ENCODE measurements at places on chromosomes 1 and 21.
A peak's percentile ranks its signal among the peaks of the same experiment; 100 is the strongest.

- DNase-seq: no peak
These were observed 729.5 kb upstream of the ADGRL2 start for GRCh38 chr1:81071072-81071858.

DNA sequence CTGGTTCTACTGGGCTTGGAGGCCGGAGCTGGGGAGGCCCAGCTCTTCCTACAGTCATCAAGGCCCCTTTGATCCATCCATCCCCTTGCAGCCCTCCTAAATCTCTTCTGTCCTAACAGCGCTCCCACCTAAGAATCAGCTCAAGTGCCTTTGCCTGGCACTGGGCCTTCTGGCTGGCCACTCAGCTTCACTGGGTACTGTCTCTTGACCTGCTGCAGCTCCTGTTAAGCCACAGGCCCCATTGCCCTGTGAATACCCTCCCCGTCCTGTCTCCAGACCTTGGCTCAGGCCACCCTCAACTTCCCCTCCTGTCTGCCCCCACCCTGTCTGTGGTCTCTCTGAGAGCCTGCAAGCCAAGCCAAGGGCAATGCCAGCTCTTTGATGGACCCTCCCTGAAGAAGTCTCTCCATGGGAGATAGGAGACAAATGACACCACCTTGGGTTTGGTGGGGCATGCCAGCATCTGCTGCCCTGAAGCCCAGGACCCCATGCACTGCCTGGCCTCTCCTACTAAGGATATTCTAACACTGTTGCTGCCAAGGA lies 27.3 kb downstream of the FAM151A start:
- no peak for DNase-seq

DNA sequence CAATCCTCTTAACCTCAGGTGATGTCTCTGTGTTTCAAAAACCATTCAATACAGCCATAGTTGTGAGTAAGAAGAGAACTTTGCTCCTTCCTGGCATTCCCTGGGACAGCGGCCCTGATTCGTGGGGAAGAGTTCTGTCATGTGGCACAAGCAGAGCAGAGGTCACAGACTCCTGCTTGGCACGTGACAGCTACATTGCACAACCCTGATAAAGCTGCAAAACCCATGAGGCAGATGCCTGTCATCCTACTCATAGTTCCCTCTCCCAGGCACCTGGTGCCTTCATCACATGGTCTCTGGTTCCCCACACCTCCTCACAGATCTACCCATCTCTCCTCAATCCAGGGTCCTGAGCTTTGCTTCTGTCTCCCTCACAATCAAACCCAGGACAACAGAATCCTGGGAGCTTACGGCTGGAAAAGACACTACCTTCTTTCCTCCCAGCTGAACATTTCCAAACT lies 70.8 kb downstream of the PLPP3 start:
- DNase-seq: no peak

DNA sequence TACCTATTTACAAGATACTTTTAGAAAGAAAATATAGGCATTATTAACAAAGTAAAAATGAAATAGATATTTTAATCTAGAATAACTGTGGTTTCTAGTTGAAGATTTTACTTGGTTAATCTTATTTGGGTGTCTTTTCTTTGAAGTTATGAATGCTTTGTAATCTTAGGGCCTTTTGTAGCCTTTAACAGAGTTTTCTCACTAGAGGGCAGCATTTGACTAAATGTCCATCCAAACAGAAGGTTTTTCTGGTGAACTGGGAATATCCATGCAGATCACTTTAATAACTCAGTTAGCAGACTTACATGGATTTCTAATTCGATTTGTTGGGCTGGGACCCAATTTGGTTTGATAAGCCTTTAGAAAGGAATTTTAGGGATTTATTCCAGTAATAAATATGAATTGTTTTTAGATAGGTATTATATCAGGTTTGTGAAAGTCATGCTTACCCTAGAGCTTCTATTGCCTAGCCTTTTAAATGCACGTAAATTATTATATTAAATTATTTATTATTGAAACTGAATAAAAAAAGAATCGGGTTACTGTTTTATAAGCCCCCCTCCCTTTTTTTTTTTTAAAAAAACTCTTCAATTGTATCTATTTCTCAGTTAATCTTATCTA lies 119.7 kb downstream of the ZNF326 start:
- DNase-seq: no peak

GRCh38 chr1:239976130-239976968 lies 115.3 kb upstream of the FMN2 start:
- DNase-seq: no peak

DNA sequence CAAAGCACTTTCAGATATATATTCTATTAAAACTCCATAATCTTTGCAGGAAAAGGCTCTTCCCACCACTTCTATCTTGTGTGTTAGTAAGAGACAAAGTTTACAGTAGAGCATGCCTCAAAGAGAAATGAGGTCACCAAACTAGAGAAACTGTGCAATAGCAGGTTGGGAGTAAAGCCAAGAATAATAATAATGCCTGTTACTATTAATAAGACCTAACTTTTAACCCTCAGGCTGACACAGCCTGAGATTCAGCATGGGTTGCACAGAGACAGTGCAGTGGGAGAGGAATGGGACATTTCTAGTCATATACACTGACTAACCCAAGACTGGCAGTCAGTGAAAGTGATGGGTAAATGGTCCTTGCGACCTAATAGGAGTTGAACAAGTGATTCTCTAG lies 320.2 kb upstream of the NFIA start:
- no peak for DNase-seq

GRCh38 chr1:6435547-6435946 lies 11.0 kb downstream of the ESPN start:
- no peak for DNase-seq

DNA sequence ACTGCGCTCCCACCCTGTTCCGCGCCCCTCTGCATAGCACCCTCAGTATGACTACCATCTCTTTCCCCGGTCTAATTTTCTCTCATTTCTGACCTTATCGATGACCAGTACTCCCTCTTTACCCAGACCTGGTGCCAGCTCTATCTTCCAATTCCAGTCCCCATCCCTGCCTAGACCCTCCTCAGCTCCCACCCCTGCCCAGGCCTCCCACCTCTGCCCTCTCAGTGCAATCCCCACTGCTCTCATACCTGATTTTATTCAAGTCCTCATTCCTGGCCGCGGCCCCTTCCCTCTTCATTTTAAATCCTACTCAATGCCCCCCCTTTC lies 1.3 kb downstream of the USP24 start:
- peak; percentile 50 for DNase-seq

DNA sequence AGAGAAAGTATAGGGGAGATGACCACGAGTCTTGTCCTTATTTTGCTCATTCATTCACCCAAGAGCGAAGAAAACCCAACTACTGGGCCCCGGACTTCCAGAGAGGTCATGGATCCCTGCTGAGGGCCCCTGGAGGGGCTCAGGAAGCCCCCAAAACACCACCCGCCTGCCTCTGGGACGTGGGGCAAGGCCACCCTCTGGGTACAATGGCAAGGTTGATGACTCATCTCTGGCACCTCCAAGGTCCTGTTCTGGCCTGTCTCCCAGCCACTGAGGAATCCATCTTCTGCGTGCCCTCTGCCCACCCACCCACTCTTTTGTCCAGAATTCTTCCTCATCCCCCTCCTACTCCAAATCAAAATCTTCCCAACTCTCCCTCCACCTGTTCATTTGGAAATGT lies 21.3 kb upstream of the PRDM15 start:
- DNase-seq: no peak

DNA sequence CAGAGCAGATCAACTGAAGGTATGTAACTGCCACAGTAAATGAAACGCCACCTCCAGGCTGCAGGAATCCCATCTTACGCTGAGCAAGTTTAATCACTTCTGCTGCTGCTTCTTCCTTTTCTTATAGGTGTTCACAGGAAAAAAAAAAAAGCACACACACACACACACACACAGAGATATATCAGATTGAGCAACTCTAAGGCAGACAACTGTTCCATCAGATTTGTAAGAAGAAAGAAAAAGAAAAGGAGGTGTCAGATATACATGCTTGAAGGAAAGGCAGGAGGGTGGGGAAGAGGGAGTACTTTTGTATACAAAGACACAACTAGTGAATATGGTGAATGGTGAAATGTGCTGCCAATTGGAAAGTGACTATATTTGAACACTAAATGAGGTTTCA lies 28.6 kb downstream of the DSTYK start:
- DNase-seq: no peak

DNA sequence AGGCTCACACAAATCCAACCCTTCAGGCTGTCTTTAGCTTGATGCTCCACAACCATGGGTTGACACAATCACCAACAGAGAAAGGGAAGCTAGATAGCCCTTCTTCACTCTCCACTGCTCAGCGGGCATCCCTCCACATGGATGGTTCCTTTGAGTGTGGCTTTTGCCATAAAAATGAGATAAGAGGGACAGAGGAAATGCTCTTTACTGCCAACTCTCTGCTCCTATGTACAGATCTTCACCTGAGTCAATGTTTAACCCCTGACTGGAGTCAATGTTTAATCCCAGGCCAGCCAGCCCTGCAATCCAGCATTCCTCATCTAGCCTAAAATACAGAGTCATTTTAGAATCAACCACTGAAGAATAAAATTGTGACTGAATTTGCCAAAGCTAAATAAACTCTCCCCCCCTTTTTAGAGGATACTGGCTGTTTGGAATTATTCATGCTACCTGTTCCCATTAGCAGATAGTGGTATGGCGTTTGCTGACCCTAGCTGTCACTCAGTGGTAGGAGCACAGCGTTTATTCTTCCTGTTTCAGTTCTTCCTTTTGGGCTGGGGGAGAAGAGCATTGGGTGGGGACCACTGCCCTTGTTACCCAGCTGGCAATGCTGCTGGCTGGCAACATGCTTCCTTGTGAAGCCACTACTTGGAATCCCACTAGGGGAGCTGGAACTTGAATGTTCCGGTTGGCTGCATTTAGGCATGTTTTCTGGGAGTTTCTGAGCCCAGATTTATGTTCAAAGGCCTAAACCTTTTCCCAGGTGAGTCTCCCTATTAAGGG lies 5.2 kb upstream of the PIGR start:
- DNase-seq: no peak

- DNase-seq: no peak
These were observed 508.3 kb upstream of the PKN2 start for GRCh38 chr1:88175631-88176226.

DNA sequence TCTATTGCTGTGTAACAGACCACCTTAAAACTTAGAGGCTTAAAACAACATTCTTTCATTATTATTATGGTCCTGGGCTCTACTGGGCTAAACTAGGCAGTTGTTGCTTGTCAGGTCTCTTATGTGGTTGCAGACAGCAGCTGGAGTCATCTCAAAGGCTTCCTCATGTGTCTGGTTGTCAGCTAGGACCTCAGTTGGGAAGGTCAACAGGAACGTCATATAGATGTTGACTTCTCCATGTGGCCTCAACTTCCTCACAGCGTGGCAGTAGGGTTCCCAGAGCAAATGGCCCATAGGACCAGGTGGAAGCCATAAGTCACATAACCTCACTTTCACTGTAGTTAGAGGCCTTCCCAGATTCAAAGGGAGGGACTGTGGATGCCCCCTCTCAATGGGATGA lies 15.4 kb upstream of the MEF2D start:
- no peak for DNase-seq

DNA sequence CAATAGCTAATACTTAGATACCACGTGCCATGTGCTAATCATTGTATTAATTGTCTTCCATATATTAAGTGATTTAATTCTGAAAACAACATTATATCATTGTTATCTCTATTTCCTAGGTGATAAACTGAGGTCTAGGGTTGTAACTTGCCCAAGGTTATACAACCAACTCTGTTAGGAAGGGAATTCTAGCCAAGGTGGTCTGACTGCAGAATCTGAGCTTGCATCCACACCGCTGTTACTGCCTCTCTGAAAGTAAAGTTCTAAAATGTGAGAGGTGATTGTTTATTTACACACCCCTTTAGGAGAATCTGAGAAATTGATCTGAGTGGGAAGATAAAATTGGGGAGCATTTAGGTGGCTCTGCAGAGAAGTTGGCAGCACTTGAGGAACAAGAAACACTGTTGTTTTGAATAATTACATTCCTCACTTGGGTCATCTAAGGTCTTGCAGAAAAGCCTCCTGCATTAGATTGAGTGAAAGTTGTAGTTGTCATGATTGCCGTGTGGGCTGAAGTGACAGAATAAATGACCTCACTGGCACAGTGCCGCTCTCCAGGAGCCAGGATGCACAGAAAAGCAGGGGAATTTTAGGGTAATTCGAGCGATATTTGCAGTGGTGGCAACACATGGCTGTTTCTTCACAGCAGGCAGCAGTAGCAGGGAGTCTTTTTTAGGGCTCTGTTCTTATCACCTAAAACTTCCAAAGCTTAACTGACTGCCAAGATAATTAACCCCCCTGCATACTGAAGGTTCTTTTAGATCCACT lies 121.7 kb downstream of the ADGRL4 start:
- no peak for DNase-seq

DNA sequence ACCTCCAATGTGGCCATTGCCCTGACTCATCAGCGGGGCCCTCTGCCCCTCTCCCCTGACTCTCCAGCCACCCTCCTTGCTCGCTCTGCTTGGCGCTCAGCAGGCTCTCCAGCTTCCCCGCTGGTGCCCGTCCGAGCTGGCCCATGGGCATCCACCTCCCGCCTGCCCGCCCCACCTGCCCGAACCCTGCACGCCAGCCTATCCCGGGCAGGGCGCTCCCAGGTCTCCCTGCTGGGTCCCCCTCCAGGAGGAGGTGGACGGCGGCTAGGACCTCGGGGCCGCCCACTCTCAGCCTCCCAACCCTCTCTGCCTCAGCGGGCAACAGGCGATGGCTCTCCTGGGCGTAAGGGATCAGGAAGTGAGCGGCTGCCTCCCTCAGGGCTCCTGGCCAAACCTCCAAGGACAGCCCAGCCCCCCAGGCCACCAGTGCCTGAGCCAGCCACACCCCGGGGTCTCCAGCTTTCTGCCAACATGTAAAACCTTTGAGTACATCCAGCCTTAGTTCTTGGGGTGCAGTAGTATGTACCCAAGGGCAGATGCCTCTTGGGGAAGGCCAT lies 10.8 kb downstream of the HCN3 start:
- DNase-seq: no peak

DNA sequence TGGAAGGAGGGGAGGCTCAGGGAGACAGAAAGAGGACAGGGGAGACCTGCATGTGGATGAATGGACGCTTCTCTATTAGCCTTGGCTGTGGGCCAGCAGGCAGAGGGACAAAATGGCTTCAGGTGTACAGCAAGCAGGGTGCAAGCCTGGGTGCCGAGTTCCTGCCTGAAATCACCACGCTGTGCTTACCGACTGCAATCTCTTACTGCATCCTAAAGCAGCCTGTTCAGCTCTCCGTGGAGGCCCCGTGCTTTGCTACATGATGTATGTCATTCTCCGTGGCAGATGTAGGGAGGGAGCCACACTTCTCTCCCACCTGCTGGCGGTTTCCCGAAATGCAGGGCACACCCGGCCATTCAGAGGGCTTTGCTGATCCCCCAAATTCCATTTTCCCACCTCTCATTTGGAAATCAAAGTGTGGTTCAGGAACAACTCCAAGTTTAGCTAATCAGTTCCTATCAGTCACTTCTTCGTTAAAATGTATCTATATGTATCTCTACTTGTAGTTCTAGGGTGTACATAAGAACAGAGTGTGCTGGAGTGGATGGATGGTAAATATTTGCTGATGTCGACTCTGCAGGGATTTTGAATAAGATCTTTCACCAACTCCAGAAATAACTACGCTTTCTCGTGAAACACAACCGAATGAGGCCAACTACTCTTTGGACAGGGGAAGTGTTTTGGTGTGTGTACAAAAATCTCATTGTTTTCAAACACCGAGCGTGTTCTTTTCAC lies 122.3 kb upstream of the BACE2 start:
- no peak for DNase-seq

Data from C1 segment of cervical spinal cord (tissue), 14 donors.